ENCODE measurements at places on chromosomes 1 and 21. TPM values are rescaled to one million over a fixed set of nuclear protein-coding genes. Genes with fewer than 3 reads are reported as not detected.

Gene CTSS
- 47.1 TPM for total RNA-seq

Gene CYP4Z1
- not detected for total RNA-seq

Gene SPAG17
- not detected for total RNA-seq

Gene KIF14
- 15.8 TPM for total RNA-seq

Gene ITLN2
- not detected for total RNA-seq

DNA sequence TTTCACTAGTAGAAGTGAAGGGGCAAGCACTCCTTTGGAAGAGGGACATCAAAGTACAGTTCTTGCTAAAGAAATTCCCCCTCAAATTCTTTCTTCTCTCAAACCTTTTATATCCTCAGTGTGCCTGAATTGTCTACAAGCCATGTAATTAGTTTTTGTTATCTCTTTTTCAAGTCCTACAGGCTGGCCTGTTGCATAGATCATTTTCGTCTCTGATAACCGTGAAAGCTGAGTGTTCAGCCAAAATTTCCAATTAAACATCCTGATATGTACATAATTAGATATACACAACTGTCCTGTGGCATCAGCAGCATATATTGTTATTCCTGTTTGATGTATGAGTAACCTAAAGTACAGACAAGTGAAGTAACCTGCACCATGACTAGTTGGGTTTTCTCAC, 375.5 kb upstream of the ST6GALNAC5 start:
- peaks cover 3% of the 10 kb centered on the region for H3K36me3 ChIP-seq
- H3K4me1 ChIP-seq = peaks cover 22% of the 10 kb centered on the region
- no peak overlapping the region for H3K4me3 ChIP-seq
- DNase-seq = no peak

DNA sequence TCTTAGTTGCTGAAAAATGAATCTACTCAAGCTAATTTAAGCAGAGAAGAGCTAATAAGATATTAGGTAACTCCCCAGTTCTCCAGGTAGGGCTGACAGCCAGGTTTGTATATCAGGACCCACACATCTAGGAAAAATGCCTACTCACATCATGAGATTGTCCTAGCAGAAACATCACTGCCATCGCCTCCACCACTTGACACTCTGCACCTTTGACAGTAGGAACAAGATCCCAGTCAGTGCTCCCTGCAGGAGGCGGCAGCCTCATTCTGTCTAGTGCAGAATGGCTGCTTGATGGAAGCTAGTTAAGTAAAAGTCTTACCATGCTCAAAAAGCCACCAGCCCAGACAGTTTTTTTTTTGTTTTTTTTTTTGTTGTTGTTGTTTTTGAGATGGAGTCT, 31.6 kb upstream of the USP1 start:
- no peaks in the 10 kb centered on the region for H3K4me1 ChIP-seq
- no peak overlapping the region for H3K4me3 ChIP-seq
- no peak for DNase-seq
- no peaks in the 10 kb centered on the region for H3K27me3 ChIP-seq

- peaks cover 3% of the 10 kb centered on the region for H3K4me1 ChIP-seq
- H3K27me3 ChIP-seq = no peaks in the 10 kb centered on the region
- no peak overlapping the region for H3K27ac ChIP-seq
- H3K4me3 ChIP-seq = no peak overlapping the region
- H3K36me3 ChIP-seq = no peaks in the 10 kb centered on the region
Measured at GRCh38 chr1:213772128-213773063, 215.4 kb upstream of the PROX1 start.

GRCh38 chr1:85502625-85503083, 37.7 kb upstream of the DDAH1 start:
- no peak overlapping the region for H3K4me3 ChIP-seq
- H3K36me3 ChIP-seq = peaks cover 2% of the 10 kb centered on the region
- H3K27ac ChIP-seq = no peak overlapping the region
- no peaks in the 10 kb centered on the region for H3K4me1 ChIP-seq
- H3K27me3 ChIP-seq = peaks cover 28% of the 10 kb centered on the region

DNA sequence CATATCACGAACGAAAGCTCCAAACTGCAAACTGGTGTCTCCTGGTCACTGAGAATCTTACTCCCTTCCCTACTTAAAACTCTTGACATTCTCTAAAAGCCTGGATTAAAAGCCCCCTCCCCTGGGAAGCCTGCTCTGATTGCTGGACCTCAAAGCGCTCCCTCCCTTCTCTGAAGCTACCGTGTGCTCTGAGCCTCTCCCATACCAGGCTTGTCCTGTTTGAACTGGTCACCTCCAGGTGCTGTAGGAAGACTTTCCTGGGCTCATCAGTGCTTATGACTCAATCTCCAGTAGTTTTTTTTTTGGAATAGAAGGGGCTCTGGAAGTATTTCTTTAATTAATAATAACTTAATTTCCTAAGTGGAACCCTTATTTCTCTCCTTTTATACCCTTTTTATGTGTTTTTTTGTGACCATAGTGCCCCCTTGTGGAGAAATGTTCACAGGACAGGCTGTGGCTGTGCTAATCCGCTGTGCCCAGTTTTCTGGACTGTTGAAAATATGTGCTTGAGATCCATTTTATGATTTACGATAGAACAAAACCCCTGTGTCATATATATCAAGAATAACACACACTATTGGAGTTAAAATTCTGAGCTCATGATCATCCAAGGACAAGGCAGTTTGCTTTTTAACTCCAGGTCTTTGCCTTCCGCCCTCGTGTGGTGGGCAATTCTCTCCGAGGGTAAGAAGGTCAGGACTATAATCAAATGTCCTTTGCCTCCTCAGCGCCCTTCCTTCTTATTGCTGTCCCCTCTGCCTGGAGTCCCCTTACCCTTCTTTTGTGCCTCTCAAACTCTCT, 16.9 kb downstream of the MTARC1 start:
- no peaks in the 10 kb centered on the region for H3K36me3 ChIP-seq
- peak; percentile 35 for DNase-seq
- H3K27ac ChIP-seq = no peak overlapping the region
- no peak overlapping the region for H3K4me3 ChIP-seq
- no peaks in the 10 kb centered on the region for H3K4me1 ChIP-seq

GRCh38 chr1:17168091-17168876, 36.6 kb upstream of the PADI1 start:
- H3K4me1 ChIP-seq = no peaks in the 10 kb centered on the region
- DNase-seq = no peak
- H3K27me3 ChIP-seq = peaks cover 4% of the 10 kb centered on the region
- H3K27ac ChIP-seq = no peak overlapping the region

DNA sequence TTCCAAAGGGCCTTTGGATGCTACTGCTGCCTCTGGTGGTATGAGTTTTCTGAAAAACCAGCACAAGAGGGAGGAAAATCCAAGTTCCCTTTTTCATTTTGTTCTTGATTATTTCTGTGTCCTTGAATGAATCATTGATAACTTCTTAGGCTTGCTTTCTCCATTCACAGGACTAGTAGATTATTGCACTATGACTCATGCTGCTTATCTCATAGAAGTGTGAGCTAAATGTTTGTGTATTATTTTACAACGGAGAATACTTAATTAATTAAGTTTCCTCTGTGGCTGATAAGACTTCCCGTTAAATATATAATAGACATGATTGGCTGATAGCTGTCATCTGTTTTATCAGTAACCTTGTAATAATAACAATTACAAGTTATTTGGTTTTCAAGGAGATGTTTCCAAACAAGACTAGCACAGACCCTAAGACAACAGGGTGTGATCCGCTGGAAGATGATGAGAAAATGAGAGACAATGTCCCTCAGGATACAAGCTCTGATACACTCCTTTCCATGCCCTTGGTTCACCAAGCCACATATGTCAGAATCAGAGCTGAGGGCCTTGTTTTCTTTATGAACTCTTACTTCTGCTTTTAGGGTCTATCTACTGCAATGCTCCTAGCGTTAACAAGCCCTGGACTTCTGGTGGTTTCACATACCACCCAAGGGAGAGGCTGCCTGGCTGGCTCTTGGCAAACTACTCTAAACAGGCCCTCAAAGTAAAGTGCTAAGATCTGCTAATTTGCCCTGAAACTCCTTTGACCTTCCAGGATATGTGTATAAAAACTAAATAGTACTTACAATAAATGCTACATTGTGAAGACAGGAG, 1078.3 kb downstream of the TTLL7 start:
- H3K27me3 ChIP-seq = no peaks in the 10 kb centered on the region
- no peak for DNase-seq
- no peaks in the 10 kb centered on the region for H3K4me1 ChIP-seq
- H3K27ac ChIP-seq = no peak overlapping the region
- H3K36me3 ChIP-seq = no peaks in the 10 kb centered on the region
- no peak overlapping the region for H3K4me3 ChIP-seq

- no peaks in the 10 kb centered on the region for H3K4me1 ChIP-seq
- peaks cover 9% of the 10 kb centered on the region for H3K27me3 ChIP-seq
- DNase-seq = no peak
Measured at GRCh38 chr1:7274256-7274655, 489.0 kb downstream of the CAMTA1 start.

DNA sequence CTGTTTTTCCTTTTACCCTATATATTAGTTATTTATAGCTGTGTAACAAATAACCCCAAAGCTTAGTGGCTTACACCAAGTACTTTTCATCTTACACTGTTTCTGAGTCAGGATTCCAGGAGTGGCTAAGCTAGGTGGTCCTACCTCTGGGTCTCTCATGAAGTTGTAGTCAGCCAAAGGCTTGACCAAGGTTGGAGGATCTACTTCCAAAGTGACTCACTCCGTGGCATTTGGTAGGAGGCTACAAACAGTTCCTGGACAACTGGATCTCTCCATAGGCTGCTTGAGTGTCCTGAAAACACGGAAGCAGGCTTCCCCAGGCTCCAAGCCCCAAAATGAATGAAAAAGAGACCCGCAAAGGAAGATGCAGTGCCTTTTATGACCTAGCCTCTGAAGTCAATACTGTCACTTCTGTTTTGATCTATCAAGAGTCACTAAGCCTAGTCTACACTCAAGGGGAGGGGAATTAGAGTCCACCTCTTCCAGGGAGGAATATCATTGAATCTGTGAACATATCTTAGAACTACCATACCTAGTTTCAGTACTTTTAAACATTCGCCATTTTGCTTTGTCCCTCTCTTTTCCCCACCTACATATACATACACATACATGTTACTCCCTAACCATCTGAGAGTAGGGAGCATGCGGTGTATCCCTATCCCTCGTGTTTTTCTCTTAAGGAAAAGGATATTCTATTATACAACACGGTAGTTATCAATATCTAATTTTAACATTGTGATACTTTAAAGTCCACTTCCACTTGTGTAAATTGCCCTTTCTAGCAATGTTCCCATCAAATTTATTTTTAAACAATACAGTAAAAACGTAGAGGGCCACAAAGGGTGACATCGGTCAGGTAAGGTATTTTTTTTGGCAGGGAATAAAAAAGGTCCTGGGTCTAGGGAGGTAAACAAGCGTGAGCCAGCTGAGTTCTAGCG, 67.2 kb downstream of the SLC35A3 start:
- peaks cover 55% of the 10 kb centered on the region for H3K4me1 ChIP-seq
- peaks cover 15% of the 10 kb centered on the region for H3K36me3 ChIP-seq
- no peaks in the 10 kb centered on the region for H3K27me3 ChIP-seq
- H3K4me3 ChIP-seq = peak overlapping the region; percentile 97

DNA sequence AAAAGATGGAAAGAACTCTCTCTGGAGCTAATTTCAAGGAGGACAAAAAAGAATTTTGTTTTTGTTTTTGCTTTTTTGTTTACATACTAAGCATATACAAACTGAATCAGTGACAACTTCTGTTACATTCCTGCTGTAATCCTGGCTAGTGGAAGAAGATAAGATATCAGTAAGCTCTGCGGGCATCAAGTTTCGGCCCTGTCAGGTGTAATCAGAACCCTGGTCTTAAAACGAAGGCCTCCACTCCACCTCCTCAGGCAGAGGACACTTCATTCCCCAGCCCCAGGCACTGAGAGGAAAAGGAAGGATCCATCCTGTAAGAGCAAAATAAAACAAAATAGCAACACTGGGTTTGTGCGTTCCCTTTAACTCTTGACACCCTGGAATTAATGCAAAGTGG, 88.9 kb upstream of the ARHGAP29 start:
- DNase-seq = no peak
- H3K27ac ChIP-seq = no peak overlapping the region
- peaks cover 13% of the 10 kb centered on the region for H3K4me1 ChIP-seq
- H3K36me3 ChIP-seq = no peaks in the 10 kb centered on the region

- DNase-seq = no peak
- peaks cover 35% of the 10 kb centered on the region for H3K4me1 ChIP-seq
- no peak overlapping the region for H3K27ac ChIP-seq
- H3K4me3 ChIP-seq = no peak overlapping the region
- H3K27me3 ChIP-seq = no peaks in the 10 kb centered on the region
Measured at GRCh38 chr1:156584813-156585212, 5.3 kb downstream of the TTC24 start.

- H3K36me3 ChIP-seq = no peaks in the 10 kb centered on the region
- H3K4me3 ChIP-seq = no peak overlapping the region
- H3K4me1 ChIP-seq = no peaks in the 10 kb centered on the region
- H3K27me3 ChIP-seq = no peaks in the 10 kb centered on the region
- DNase-seq = no peak
- no peak overlapping the region for H3K27ac ChIP-seq
Measured at GRCh38 chr1:106975944-106976343, 80.5 kb upstream of the PRMT6 start.

GRCh38 chr21:44443291-44443890, 11.9 kb upstream of the LRRC3 start:
- DNase-seq = no peak
- H3K27ac ChIP-seq = no peak overlapping the region
- H3K4me1 ChIP-seq = no peaks in the 10 kb centered on the region
- no peak overlapping the region for H3K4me3 ChIP-seq
- no peaks in the 10 kb centered on the region for H3K36me3 ChIP-seq

DNA sequence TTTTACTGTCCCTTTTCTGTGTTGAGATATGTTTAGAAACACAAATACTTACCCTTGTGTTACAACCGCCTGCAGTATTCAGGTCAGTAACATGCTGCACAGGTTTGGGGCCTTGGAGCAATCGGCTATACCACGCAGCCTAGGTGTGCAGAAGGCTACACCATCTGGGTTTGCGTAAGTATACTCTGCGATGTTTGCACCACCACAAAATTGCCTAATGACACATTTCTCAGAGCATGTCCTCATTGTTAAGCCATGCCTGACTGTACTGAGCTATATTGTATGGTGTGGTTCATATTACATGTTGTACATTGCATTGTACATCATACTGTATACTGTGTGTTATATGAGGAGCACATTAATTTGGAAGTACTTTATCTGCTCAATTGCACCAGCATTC, 247.4 kb downstream of the RHOU start:
- DNase-seq = no peak
- H3K4me1 ChIP-seq = no peaks in the 10 kb centered on the region
- no peak overlapping the region for H3K4me3 ChIP-seq
- no peak overlapping the region for H3K27ac ChIP-seq
- H3K36me3 ChIP-seq = no peaks in the 10 kb centered on the region

- no peaks in the 10 kb centered on the region for H3K36me3 ChIP-seq
- H3K4me1 ChIP-seq = no peaks in the 10 kb centered on the region
- no peaks in the 10 kb centered on the region for H3K27me3 ChIP-seq
- H3K27ac ChIP-seq = no peak overlapping the region
- no peak overlapping the region for H3K4me3 ChIP-seq
Measured at GRCh38 chr1:197469620-197470210, 201.7 kb downstream of the CRB1 start.

DNA sequence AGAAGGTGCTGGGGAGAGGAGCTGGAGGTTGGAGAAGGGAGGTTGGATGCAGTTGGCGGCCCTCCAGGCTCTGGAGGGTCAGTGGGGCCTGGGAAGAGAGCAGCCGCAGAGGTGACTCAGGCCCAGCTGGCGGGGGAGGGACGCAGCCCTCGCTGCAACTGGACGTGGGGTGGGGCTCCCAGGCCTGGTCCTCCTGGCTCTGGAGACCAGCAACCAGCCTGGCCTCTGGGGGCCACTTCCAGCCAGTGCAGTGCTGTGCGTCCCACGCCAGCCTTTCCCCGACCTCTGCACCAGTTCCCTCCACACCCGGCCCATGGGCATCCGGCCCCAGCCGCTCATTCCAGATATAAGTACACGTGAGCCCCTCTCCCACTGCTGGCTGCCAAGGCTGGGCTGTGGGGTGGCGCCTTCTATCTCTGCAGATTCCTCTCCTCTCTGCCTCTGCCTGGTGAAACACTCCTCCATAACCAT, 38.0 kb upstream of the COL18A1 start:
- peaks cover 11% of the 10 kb centered on the region for H3K27me3 ChIP-seq
- H3K27ac ChIP-seq = no peak overlapping the region
- H3K36me3 ChIP-seq = no peaks in the 10 kb centered on the region
- no peak for DNase-seq

All from activated T-cell treated with anti-CD3 and anti-CD28 coated beads, Interleukin-2, amount 50 U/mL, for 72 hours (primary cell).